Epithelial cell of esophagus (primary cell): ENCODE measurements at places on chromosomes 6 and 20.
A peak's percentile ranks its signal among the peaks of the same experiment; 100 is the strongest.

- DNase-seq: peak; percentile 81
Observed at GRCh38 chr20:18263723-18264122, 24.6 kb upstream of the ZNF133 start.

DNA sequence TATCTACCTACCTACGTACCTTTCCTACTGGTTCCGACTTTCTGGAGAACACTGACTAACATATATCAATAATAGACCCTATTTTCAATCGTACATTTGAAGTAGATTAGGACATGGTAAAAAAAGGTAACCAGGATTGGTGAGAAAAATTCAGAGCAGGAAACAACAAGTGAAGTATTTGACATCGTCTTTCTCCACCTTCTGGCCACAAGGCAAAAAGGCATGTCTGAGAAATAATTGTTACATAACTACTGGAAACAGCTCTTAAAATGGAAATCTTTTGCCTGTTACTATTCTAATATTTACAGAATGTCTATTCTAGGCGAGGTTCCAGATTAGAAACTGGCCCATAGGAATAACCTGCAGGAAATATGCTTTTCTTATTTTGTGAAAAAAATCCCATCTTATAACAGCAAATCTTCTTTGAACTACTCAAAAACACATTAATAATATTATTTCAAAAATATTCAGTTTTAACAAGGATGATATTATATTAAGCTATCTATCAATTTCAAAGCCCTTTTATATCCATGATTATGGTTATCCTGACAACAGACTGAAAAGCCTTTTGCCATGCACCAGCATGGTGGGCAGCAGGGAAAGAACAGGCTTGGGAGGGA lies 80.8 kb downstream of the RCAN2 start:
- DNase-seq: peak; percentile 45

DNA sequence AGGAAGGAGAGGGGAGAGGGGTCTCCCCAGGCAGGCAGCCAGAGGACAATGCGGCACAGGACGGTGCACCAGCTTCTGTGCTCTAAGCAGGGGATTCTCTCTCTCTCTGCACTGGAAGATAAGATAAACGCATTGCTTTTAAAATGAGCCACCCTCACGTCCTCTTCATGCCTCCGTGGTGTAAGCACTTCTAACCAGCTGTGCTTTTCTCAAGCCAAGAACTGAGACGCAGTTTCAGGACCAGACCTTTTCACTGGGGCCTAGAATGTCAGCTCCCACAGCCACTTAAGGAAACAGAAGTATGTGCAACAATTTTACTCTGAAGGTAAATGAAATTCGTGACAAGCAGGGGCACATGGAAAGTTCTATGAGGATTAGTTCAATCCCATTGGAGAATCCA lies 82.4 kb downstream of the PSMB1 start:
- DNase-seq: no peak

DNA sequence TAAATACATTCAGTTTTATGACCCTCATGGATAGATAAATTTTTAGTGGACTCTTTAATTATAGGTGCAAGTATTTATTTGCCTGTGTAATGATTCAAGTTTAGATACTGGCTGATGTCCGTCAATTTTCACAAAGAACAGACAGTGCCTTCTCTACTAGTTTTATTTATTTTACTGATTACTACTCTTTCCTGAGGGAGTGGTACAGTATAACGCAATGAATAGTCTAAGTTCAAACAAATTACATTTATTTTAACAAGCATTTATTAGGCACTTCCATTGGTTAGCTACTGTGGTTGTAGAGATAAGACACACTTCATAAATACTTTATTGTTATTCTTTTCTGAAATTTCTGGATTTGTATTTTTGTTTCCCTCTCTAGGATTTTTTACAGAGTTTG lies 74.3 kb downstream of the ADGRG6 start:
- DNase-seq: no peak

- no peak for DNase-seq
Observed at GRCh38 chr6:100796049-100796823, 84.9 kb downstream of the ASCC3 start.

DNA sequence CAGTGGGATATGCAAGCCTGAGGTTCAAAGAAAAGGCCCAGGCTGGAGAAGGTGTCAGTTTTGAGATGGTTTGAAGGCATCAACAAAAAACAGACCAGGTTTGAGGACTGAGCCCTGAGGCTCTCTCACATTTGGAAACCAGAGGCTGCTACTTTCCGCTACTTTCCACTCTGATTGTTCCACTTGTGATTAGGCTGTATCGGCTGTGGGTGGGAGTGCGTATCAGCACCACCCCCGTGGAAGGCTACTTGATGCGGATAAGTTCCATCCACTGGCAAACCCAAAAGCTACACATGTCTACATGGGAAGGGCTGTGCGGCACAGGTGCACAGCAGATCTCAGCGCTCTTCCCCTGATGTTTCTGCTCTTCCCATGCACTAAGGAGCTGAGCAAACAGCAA lies 198.7 kb downstream of the GMPR start:
- no peak for DNase-seq

DNA sequence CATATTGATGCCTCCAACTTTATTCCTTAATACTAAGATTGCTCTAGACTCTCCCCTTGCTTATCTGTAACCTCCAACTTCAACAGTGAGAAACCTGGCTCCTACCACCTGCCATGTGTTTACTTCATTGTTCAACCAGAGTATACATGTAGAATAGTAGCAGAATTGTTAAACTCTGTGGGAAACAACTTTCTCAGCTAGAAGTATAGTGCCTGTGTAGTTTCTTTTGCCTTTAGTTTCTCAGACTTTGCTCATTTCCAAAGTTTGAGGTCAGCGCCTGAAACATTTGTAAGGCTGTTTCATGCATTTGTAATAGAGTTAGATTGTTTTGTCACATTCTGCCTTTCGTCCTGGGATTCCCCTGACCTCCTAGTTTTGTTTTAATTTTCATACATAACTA lies 34.9 kb upstream of the HECA start:
- no peak for DNase-seq

DNA sequence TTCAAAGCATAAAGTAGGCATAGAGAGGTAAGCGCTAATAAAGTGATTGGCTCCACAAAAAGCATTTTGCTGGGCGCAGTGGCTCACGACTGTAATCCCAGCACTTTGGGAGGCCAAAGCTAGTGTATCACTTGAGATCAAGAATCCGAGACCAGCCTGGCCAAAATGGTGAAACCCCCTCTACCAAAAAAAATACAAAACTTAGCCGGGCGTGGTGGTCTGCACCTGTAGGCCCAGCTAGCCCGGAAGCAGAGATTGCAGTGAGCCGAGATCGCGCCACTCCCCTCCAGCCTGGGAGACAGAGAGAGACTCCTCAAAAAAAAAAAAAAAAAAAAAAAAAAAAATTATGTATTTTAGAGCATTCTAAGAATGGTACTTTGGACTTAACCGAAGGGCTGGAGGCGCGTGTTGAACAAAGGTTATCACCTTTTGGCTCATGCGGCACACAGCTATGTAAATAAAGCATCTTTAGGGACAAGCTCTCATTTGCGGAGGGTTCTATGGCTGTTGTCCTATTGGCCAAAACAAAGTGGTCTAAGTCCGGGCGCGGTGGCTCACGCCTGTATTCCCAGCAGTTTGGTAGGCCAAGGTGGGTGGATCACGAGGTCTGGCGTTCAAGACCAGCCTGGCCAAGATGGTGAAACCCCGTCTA lies 17.4 kb downstream of the HFE start:
- DNase-seq: no peak

- no peak for DNase-seq
Observed at GRCh38 chr20:542777-543368, 717 bp downstream of the CSNK2A1 start.

DNA sequence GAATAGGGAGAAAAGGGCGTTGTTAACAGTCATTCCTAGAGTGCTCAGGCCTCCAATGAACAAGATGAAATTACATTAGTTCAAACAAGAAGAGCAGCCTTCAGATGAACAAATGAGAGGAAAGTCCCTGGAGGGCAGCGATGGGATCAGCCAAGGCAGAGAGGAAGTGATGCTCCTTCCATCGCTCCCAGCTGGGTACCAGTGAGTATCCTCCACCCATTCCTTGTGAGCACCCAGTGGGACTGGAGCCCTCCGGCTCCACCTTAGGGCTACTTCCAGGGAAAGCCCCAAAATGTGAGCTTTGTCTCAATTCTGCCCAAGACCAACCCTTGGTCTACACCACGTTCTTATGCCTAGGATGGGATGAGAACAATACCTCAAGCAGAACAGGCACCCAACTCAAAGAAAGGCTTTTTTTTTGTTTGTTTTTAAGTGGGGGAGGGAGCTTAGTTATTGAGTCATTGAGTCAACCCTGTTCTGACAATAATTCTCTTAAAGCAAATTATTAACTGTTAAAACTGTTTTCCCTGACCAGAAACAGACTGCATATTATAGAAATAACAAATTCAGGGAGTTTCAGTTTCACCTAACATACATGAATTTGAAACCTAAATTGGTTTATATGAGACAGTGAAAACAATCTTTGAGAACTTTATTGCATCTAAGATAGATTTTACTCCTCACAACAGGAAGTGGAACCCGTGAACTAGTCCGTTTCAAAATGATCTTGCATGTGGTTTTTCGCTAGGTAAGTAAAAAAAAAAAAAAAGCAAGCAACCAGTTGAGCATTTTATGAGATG lies 106.9 kb downstream of the IPCEF1 start:
- no peak for DNase-seq

- DNase-seq: peak; percentile 11
Observed at GRCh38 chr20:58340853-58341252, 31.3 kb downstream of the RAB22A start.

DNA sequence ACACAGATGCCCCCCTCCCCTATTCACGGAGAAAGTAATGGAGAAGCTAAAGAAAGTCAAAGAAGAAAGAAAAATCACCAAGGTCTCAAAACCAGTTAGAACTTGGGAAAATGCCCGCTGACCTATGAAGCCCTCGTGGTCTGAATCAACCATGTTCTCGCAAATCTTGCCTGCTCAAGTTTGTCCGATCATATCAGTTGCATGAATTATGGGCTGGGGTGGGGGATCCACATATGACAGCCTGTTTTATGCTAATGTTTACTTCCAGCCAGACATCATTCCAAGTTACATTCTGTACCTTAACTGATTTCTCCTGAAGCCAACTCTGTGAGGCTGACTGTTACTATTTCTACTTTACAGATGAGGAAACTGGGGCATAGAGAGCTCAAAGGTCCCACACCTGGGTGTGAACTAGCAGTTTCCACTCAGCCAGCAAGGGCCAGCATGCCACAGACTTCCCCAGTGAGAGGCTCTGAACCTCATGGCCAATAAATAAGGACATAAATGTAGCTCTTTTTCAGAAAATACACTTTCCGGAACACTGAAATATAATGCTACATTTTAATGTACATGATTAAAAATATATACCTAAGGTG lies 2.1 kb downstream of the RNASET2 start:
- DNase-seq: no peak

- DNase-seq: no peak
Observed at GRCh38 chr6:12886961-12887775, 170.6 kb downstream of the PHACTR1 start.

DNA sequence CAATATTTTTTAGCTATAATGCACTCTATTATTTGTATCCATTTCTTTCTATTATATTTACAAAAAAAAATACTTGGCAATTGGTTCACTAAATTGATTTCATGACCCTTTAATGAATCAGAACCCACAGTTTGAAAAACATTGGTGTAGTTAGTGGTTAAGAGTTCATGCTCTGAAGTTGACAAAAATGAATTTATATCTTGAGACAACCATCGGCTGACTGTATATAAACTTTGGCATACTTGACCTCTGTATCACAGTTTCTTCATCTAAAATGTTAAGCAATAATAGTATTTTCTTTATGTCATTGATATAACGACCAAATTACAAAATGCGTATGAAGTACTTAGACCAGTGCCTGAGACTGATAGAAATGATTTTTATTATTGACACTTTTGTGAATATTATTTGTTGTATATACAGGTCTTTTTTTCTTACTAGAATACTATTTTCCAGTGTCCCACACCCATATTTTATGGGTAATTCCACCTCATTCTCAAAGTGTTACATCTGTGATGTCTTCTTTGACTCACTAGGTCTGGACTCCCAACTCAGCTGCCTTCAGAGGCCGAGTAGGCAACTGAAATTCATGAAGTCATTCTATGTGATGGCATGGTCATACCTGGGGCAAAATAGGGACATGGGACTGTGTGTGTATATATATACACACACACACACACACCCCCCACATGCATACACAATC lies 459.2 kb downstream of the RFPL4B start:
- no peak for DNase-seq

- no peak for DNase-seq
Observed at GRCh38 chr6:147142684-147143245, 61.5 kb upstream of the STXBP5 start.

- DNase-seq: peak; percentile 42
Observed at GRCh38 chr20:31542201-31542842, 28.1 kb downstream of the HM13 start.

- DNase-seq: peak; percentile 54
Observed at GRCh38 chr20:58246346-58246745, 17.9 kb upstream of the ANKRD60 start.

DNA sequence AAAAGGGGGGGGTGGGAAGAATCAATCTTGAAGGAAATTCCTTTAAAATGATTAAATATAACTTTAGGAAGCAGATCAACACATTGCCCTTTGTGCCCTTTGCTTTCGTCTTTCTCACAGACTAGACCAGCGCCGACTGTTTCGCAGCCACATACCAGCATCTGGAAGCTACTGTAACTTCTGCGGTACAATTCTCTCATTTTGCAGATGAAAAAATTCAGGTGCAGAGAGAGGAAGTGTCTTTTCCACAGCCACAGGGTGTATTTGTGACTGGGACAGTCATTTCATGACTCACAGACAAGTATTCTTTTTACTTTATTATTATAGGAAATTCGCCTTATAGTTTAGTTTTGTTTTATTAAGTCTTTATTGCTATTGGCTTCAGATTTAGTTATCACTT lies 84.2 kb downstream of the UST start:
- DNase-seq: peak; percentile 33

- DNase-seq: no peak
Observed at GRCh38 chr6:2744209-2744771, 6.4 kb downstream of the MYLK4 start.

DNA sequence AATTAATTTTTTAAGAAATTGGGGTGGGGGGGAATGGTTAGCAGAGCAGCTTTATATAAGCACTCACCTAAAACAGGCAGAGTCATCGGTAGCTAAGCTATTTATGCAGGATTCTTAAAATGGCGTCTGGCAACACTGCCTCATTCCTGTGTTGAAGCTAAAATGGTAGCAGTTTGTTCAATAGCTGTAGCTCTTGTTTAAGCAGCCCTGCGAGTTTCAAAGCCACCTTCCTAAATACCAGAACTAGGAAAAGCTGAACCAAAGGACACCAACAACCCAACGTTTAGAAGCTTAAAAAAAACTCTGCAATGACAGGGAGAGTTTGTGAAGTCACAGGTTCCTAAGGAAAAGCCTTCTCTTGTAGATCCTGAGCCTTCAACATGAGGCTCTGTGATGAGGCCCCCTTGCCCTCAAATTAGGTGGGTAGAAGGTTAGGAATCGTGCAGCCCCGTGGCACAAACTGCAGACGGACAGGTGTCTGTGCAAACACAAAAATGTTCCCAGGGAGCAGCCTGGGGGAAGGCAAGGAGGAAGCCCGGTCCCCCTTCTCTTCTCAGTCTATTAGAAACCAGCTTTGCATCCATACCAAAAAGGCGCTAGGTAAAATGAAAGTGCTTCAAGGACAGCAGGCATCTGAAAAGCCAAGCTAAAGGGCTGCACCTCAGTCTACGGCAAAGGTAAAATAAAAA lies 4.7 kb downstream of the ZMYND8 start:
- peak; percentile 48 for DNase-seq

GRCh38 chr6:105967917-105968602 lies 118.1 kb upstream of the PRDM1 start:
- DNase-seq: peak; percentile 36
